ENCODE measurements at places on chromosomes 2 and 18.

DNA sequence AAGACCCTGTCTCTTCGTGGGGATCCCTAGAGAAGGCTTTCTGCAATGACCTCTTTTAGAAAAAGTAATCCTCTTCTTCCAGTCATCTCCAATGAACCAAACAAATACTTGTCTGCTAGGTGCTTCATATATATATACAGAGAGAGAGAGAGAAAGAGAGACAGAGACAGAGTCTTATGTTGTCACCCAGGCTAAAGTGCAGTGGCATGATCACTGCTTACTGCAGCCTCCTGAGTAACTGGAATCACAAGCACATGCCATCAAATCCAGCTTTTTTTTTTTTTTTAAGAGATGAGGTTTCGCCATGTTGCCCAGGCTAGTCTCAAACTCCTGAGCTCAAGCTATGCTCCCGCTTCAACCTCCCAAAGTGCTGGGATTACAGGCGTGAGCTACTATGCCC, 18.6 kb upstream of the PKDCC start:
- no peak for DNase-seq

DNA sequence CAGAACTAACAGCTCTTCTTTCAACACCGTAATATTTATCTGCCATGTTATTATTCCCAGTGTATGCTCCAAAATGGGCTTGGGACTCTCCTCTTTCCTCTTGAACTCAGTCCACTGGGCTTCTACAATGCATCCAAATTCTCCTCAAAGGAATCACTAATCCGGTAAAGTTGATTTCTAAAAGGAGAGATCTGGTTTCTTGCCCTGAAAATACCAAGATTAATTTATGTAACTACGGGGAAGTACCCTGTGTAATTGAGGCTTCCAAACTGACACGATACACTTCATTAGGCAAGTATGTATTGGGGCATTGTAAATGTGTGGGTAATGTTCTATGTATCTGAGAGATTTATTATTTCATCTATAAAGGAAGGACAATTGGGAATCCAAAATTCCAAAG, 5.7 kb downstream of the NCKAP5 start:
- DNase-seq = no peak

DNA sequence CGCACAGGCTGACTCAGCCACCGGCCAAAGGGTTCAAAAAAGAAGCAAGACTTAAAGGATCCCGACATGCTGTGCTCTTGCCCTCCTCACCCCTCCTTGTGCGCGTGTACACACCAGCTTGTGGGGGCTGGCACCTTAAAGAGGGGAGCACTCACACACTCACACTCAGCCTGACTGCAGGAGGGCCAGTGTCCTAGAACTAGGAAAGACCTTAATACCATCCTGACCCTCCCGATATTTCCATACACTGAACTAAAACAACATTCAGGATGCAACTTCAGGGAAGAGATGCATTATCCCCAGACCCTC, 5.6 kb downstream of the PKDCC start:
- DNase-seq = no peak

GRCh38 chr18:10230072-10230471, 224.4 kb upstream of the APCDD1 start:
- DNase-seq = no peak

DNA sequence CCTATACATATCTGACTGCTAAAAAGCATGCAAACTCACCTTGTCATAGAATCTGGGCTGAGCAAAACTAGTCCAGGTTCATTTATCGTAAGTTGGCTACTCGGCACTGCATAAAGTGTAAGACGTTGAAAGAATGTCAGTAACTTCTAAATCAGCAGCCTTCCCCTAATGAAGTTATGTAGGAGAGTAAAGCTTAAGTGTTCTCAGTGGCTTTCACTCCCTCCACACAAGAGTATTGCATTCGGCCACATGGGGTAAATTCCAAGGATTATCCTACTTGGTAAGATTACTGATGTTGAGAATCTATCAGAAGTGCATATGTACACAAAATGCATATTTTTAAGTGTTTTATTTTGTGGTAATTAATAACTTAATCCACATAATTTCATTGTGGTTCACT, 130.1 kb downstream of the LCLAT1 start:
- DNase-seq = no peak

DNA sequence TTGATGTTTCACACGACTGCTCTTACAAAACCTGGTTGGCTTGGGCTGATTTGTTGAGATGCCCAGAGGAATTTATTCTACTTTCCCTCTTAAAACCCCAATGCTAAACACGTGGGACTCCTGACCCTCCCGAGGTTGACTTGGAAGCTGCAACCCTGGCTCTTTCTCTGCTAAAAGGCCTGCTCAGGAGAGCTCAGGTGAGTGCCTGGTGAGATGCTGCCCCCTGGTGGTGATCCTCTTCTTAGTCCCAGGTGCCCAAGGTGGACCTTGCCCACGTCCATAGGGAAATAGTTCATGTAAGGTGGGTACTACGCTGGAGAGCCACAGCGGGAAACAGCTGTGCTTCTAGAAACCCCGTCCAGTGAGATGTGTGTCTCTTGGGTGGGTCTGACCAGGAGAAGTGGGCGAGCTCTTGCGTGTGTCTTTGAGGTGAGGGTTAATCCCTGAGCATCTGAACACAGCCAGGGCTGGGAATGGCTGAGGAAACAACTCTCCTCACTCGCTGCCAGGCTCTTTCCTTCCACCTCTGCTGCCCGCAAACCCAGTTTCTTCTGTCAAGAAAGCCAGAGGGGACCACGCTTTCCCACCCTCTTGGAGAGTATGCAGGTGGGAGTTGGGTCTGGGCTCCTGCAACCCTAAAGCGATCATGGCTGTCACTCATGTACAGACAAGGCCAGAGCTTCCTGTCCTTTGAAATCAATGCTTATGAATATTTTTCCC, 25.5 kb upstream of the PXDN start:
- DNase-seq = peak; percentile 24

- DNase-seq = no peak
These were observed 43.9 kb upstream of the PCBP1 start for GRCh38 chr2:70043252-70043875.

DNA sequence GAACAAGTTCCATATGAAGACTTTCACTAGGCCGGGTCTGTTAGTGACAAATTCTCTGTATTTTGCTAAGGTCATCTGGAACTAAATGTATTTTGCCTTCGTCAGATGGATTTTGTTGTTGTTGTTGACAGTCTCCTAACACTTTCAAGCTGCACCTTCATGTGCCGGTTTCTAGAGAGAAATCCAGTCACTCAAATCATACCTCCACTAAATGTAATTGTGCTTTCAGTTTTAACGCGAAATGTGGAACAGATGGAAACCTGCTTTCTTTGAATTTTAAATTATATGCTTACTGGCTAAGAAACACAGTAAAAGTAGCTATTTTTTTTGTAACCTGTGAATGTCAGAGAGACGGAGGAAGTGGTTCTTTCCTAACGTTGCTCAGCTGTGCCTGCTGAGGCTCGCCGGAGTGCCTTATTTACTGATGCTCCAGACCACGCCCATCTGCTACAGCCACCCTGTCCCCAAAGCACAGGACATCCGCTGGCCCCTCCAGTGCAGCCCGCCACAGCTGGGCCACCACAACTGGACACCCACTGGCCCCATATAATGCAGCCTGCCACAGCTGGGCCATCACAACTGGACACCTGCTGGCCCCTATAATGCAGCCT, 134.7 kb downstream of the PXDN start:
- no peak for DNase-seq

- DNase-seq = no peak
These were observed 11.5 kb upstream of the PPP4R3B start for GRCh38 chr2:55628931-55629330.

- DNase-seq = no peak
These were observed 5.6 kb downstream of the ADRA2B start for GRCh38 chr2:96110621-96111256.

- no peak for DNase-seq
These were observed 30.9 kb downstream of the ANTXR1 start for GRCh38 chr2:69043736-69044400.

DNA sequence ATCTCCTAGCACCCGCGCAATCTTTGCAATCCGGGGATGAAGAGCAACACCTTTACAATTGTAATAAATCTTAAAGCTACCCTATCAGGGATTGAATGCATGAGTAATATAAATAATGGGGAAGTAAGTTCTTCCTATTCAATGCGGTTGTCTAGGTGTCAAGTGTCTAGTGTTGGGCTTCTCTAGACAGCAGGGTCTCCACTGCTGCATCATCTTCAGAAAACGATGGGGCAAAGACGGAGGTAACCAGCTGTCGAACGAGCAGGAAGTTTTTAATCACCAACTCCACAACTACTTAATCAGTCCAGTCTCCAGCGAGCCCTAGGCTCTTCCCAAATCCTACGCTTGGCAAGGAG, 573 bp downstream of the STAM2 start:
- no peak for DNase-seq

DNA sequence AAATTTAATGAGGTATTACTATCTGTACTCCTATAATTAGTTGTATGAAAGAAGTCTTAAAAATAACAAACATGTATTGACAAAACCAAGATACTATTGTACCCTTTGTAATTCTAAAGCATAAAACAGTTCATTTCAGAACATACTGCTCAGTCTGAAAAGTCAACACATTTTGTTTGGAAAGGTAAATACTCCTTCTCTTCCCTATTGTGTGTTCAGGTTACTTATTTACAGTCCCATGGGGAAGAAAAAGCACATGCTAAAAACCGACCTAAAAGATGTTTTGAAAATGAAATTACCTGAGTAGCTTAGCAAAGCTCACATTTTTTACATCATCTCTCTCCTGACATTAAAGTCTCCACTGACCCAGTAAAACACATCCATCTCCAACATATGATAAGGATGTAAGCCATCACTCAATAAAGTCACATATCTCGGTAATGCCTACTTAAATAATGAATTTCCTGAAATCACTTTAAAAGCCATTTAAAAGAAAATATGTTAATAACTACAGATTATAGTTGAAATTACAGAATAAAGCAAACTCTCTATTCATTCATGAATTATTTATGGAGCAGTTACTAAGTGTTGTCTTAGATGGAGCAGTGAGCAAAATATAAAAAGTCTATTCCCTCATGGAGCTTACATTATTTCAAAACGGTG, 75.6 kb upstream of the FZD5 start:
- DNase-seq = no peak

DNA sequence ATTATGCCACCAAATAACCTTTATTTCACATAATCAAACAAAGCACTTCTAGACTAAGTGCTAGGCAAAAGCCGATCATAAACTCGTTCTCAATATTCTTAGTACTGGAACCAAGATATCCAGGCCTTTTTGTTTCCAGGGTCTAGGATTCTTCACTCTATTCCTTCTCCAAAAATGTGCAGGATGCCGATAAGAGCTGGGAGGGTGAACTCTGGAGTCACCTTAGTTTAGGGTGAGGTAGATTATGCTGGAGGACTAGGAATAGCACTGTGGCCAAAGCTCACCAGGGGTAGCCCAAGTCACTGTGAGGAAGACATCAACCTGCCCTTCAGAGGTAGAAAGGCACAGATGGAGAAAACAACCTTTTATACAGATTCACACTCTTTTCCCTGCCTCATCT, 37.3 kb downstream of the LONRF2 start:
- no peak for DNase-seq

DNA sequence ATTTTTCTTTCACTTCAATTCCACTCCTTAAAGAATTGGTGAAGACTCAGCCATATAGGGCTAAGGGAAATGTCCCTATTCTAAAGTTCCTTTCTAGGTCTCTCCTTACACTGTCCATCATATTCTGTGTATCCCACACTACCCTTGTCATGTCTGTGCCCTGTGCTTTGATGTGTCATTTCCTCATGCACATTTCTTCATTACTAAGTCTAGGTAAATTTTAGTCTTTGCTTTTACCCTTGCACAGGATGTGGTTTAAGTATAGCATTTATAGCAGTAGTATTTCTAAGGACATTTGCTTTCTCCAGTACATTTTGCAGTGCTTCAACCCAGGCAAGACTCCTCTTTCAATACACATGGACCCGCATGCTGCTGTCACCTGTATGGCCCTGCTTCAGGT, 221.5 kb upstream of the ACVR2A start:
- DNase-seq = no peak

- no peak for DNase-seq
These were observed 1.6 kb upstream of the KLF7 start for GRCh38 chr2:207167099-207167923.

GRCh38 chr2:157592948-157593347, 35.7 kb downstream of the ACVR1C start:
- no peak for DNase-seq

DNA sequence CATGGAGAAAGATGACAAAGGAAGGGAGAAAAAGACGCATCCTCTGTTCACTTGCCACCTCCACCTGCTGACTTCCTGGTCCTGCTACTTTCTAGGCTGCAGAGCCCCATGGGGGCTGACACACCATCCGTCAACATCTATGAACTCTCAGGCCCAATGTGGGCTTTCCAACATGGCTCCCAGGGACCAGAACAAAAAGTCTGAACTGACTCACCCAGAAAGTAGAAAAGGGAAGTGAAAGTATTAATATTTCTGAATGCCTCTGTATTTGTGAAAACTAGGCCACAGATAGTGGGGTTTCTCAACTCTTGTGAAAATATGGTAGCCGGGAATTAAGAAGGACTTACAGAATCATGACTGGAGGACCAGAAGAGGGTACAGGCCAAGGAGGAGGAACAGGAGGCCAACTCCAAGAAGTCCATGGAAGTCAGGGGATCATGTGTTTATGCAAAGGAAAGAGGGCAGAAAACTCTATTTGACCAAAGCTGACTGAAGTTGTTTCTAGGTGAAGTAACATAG, 123.1 kb upstream of the CAB39 start:
- DNase-seq = peak; percentile 98

- DNase-seq = peak; percentile 47
These were observed 35.9 kb downstream of the PTGR3 start for GRCh38 chr18:75173125-75173432.

DNA sequence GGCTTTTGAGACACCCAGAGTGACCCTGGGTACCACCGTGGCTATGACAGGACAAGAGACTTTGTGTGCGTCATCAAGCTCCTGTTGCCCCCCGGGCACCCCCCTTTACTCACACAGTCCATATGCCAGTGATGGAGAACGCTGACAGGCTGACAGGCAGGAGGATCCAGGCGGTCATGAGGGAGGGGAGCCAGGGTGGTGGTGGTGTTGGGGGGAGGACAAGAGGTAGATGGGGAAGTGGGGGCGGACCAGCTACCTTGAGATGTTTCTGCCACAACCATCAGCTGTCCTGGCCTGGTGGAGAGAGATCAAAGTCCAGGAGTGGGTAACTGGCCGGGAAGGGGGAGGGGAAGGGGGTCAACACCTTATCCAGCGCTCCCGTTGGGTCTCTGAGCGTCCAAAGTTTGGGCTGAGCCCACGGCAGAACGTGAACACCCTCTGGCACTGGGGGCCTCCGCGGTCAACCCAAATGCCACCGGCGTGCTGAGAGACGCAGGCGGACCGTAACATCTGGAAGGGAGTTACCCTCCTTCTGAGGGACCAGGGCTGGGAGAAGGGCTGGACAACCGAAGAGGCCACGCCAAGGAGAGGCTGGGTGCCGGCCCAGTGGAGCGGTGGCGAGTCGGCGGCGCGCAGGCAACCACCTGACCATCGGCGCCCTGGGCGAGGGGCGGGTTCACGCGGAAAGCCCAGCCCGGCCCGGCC, 575 bp downstream of the TMEM150A start:
- DNase-seq = no peak

GRCh38 chr18:28794459-28795245, 617.7 kb upstream of the CDH2 start:
- DNase-seq = no peak

GRCh38 chr18:46721331-46721730, 35.5 kb downstream of the ST8SIA5 start:
- no peak for DNase-seq

Data from GM12864 (cell line).